ENCODE measurements at places on chromosomes 3 and 15. TPM values are rescaled to one million over a fixed set of nuclear protein-coding genes. Genes with fewer than 3 reads are reported as not detected.

Gene LRRC31
- not detected for total RNA-seq

Gene ATP10A
- total RNA-seq, result 1.8 TPM

Gene COL8A1
- total RNA-seq, result 1.8 TPM

Gene DUOX2
- total RNA-seq, result under 0.01 TPM

Gene ENTPD3
- total RNA-seq, result 17.8 TPM

Gene RUBCN
- 40.4 TPM for total RNA-seq

Gene GORASP1
- 40.8 TPM for total RNA-seq

Gene KCNH8
- 18.0 TPM for total RNA-seq

Measured in diencephalon (tissue), 1 donor.